ENCODE measurements at places on chromosomes 13 and 19. TPM values are rescaled to one million over a fixed set of nuclear protein-coding genes. Genes with fewer than 3 reads are reported as not detected.

LRCH1 gene
- 13.4 TPM for total RNA-seq

SERTM1 gene
- total RNA-seq, result 0.05 TPM

ZNF837 gene
- 1.9 TPM for total RNA-seq

JAK3 gene
- 3.4 TPM for total RNA-seq

SYNGR4 gene
- not detected for total RNA-seq

COX7A1 gene
- 14.8 TPM for total RNA-seq

GPR12 gene
- not detected for total RNA-seq

SEMA6B gene
- 0.30 TPM for total RNA-seq

PSENEN gene
- 9.5 TPM for total RNA-seq

UCHL3 gene
- 54.6 TPM for total RNA-seq

METTL21C gene
- not detected for total RNA-seq

RNF113B gene
- not detected for total RNA-seq

FRY gene
- 32.3 TPM for total RNA-seq

ZNF557 gene
- 24.1 TPM for total RNA-seq

ZNF506 gene
- 16.3 TPM for total RNA-seq

ZNF154 gene
- total RNA-seq, result 4.9 TPM

UBL3 gene
- 30.0 TPM for total RNA-seq

APC2 gene
- total RNA-seq, result 0.46 TPM

EMC10 gene
- total RNA-seq, result 78.1 TPM

CYP2A6 gene
- total RNA-seq, result 0.30 TPM

APLP1 gene
- 15.4 TPM for total RNA-seq

ARL11 gene
- total RNA-seq, result not detected

ZNF728 gene
- 0.18 TPM for total RNA-seq

KIRREL2 gene
- total RNA-seq, result 0.05 TPM

PABPC3 gene
- total RNA-seq, result 0.32 TPM

CBARP gene
- total RNA-seq, result 9.7 TPM

TMEM86B gene
- 0.59 TPM for total RNA-seq

NUFIP1 gene
- total RNA-seq, result 5.0 TPM

EFNA2 gene
- total RNA-seq, result not detected

ZNF69 gene
- 20.1 TPM for total RNA-seq

KRTDAP gene
- total RNA-seq, result not detected

KIR2DL1 gene
- not detected for total RNA-seq

GNA15 gene
- under 0.01 TPM for total RNA-seq

RBM42 gene
- total RNA-seq, result 42.8 TPM

ERVV-1 gene
- total RNA-seq, result 0.14 TPM

RAX2 gene
- total RNA-seq, result not detected

DIAPH3 gene
- 2.4 TPM for total RNA-seq

DHPS gene
- total RNA-seq, result 51.4 TPM

NCR1 gene
- total RNA-seq, result not detected

CCL25 gene
- total RNA-seq, result not detected

ZNF607 gene
- 5.9 TPM for total RNA-seq

CPB2 gene
- not detected for total RNA-seq

LACC1 gene
- total RNA-seq, result 23.6 TPM

SIGLEC9 gene
- total RNA-seq, result not detected

MISP3 gene
- total RNA-seq, result 1.2 TPM

OLFM2 gene
- 3.0 TPM for total RNA-seq

MBD3L2 gene
- not detected for total RNA-seq

GJB6 gene
- not detected for total RNA-seq

MAP4K1 gene
- not detected for total RNA-seq

ZNF726 gene
- total RNA-seq, result 2.1 TPM

SLC25A41 gene
- total RNA-seq, result not detected

ZNF345 gene
- total RNA-seq, result 1.5 TPM

THSD8 gene
- total RNA-seq, result not detected

ZNF560 gene
- 5.8 TPM for total RNA-seq

SIGLEC5 gene
- total RNA-seq, result not detected

GIPC3 gene
- under 0.01 TPM for total RNA-seq

F10 gene
- total RNA-seq, result 15.7 TPM

ODAD3 gene
- 0.30 TPM for total RNA-seq
